ENCODE measurements at places on chromosomes 6 and 20. TPM values are rescaled to one million over a fixed set of nuclear protein-coding genes. Genes with fewer than 3 reads are reported as not detected.

GRCh38 chr20:10519361-10520046 is 84.4 kb downstream of the SLX4IP start:
- H3K4me1 ChIP-seq: peaks cover 17% of the 10 kb centered on the region
- DNase-seq: no peak
- no peaks in the 10 kb centered on the region for H3K27me3 ChIP-seq

- H3K36me3 ChIP-seq: peaks cover 91% of the 10 kb centered on the region
- H3K4me1 ChIP-seq: no peaks in the 10 kb centered on the region
- H3K4me3 ChIP-seq: no peak overlapping the region
- no peaks in the 10 kb centered on the region for H3K27me3 ChIP-seq
These were observed 55.6 kb downstream of the DSTN start for GRCh38 chr20:17625246-17626051.

DNA sequence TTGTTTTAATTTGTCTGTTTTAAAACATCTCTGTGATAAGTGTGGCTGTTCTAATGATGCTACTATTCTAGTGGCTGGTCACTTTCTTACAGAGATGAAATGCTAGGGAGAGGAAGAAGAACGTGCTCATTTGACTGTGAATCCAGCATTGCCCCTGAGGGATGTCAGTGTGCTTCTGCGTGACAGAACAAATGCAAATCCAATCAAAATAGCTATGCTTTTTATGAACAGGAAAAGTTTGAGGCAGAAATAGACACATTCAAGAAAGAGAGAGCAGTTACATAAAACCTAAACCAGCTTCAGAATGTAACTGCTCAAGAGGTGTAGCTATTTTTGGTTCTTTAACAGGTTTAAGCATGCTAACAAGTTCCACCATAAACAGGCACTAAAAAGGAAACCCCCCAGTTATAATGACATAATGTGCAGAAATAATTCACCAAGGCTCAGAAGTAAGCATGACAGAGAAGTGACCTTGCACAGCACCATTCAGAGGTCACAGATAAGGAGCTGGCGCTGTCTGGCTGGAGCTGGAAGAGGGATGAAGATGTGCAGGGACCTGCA is 385.3 kb downstream of the EPM2A start:
- no peaks in the 10 kb centered on the region for H3K27me3 ChIP-seq
- H3K36me3 ChIP-seq: no peaks in the 10 kb centered on the region
- H3K4me1 ChIP-seq: peaks cover 7% of the 10 kb centered on the region
- DNase-seq: no peak
- H3K4me3 ChIP-seq: no peak overlapping the region

DNA sequence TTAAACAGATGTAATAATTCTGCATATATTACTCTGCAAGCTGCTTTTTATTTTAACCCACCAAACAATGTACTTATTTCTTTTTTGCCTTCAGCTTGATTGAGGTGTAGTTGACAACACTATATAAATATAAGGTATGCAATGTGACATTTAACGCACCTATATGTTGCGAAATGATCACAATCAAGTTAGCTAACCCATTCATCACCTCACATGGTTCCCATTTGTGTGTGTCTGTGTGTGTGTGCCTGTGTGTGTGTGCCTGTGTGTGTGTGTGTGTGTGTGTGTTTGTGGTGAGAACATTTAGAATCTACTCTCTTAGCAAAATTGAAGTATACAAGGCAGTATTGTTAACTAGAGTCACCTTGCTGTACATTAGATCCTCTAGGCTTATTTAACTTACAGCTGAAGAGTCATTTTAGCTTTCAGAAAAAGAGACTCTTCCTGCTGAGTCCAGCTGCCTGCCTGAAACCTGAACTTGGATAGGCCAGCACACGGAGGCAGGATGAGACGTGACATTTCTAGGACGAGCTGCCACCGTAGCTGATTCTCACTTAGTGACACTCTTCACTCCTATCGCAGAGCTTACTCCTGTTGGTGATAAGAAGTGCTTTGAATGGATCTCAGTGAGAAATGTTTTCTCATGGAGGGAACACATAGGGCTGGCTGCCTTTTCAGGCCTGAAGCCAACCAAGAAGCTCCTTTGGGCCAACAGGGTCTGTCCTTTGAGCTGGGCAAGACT is 126.5 kb upstream of the RIPOR2 start:
- no peak overlapping the region for H3K27ac ChIP-seq
- H3K27me3 ChIP-seq: no peaks in the 10 kb centered on the region
- H3K4me1 ChIP-seq: peaks cover 11% of the 10 kb centered on the region
- H3K4me3 ChIP-seq: no peak overlapping the region
- DNase-seq: no peak

DNA sequence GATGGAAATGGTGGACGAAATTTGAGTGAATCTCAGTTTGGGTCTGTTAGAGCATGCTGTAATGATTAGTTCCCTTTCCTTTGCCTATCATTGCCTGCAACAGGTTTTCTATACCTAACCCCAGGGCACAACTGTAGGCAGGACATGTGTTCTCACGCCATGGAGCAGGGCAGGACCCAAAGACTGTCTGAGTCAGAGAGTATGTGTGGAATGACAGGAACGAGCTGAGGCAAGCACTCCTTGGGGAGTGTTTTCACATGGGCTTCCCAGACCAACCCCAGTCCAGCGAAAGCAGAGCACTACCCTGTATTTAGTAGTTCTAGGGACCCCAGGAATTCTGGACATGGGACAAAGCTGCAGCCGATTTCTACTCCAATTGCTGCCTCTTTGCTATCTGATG is 234.2 kb downstream of the HACE1 start:
- DNase-seq: no peak
- no peaks in the 10 kb centered on the region for H3K36me3 ChIP-seq
- no peak overlapping the region for H3K4me3 ChIP-seq
- H3K4me1 ChIP-seq: no peaks in the 10 kb centered on the region
- H3K27ac ChIP-seq: no peak overlapping the region

- peaks cover 66% of the 10 kb centered on the region for H3K27me3 ChIP-seq
- H3K27ac ChIP-seq: no peak overlapping the region
- H3K4me3 ChIP-seq: no peak overlapping the region
- H3K4me1 ChIP-seq: no peaks in the 10 kb centered on the region
These were observed 157.4 kb downstream of the TFAP2C start for GRCh38 chr20:56786503-56786902.

The SRSF3 gene
- total RNA-seq: 119 TPM

Data from left ventricle myocardium inferior (tissue), 1 donor.